Activated CD8-positive, alpha-beta memory T cell treated with anti-CD3 and anti-CD28 coated beads, Interleukin-2, amount 50 U/mL, for 4 hours (primary cell): ENCODE measurements at places on chromosomes 11 and 22.

GRCh38 chr11:12020546-12020945, 12.1 kb upstream of the DKK3 start:
- no peak for DNase-seq

DNA sequence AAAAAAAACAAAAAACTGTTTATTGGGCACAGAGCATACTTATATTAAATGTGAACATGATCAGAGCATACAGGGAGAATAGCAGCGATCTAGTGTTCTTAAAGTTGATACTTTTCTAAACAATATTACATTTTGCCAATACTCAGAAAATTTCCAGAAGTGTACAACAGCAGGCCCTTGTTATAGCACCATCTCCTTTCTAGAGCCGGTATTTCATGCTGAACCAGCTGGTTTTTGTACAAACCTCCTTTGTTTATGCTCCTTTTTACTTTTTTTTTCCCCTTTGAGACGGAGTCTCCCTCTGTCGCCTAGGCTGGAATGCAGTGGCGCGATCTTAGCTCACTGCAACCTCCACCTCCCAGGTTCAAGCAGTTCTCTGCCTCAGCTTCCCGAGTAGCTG, 90.7 kb downstream of the PPP6R3 start:
- DNase-seq = no peak

- DNase-seq = no peak
Observed at GRCh38 chr11:30455025-30455424, 131.1 kb downstream of the MPPED2 start.

- no peak for DNase-seq
Observed at GRCh38 chr11:7422544-7423331, 62.6 kb upstream of the OLFML1 start.

- DNase-seq = no peak
Observed at GRCh38 chr11:117563556-117563955, 233.5 kb downstream of the DSCAML1 start.
